Cortex of kidney (tissue), 1 donor: ENCODE measurements at places on chromosomes 4 and X.

DNA sequence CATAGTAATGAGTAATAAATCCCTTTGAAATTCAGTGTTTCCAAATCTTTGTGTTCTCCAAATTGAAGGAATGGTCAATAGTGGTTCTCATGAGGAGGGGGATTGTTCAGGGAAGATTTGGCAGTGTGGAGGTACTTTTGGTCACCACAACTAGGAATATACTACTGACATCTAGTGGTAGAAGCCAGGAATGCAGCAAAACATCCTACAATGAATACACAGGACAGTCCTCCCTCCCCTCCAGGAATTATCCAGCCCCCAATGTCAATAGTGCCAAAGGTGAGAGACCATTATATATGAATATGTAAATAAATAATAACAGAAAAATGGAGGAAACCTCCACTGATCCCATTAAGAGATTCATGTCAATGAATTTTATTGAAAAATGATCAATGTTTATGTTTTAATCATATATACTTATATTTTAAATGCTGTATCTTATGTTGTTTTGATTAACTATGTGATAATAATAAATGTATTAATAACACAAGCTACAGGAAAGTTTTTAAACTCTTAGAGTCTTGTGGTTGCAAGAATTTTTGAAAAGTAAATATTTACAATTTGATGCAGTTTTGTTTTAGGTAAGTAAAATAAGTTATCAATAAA is 14.4 kb upstream of the FAM9A start:
- no peak for DNase-seq

DNA sequence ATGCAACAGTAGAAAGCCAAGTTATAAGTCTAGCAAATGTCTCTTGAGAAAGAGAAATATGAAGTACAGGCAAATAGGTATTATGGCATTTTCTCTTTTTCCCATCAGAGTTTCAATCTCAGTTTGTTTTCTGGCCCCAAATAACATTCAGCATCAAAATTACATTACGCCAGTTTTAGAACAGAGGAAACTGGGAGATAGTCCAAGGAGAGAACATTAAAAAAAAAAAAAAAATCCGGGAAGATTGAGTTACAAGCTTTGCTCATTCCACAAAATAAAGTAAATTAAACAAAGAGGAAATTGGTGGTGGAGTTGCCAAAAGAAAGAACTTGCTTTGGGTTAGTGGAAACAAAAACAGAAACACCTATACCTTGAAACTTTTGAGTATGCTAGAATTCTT is 50.4 kb upstream of the IL13RA2 start:
- no peak for DNase-seq

GRCh38 chr4:73914071-73914470 is 44.9 kb downstream of the CXCL1 start:
- no peak for DNase-seq

DNA sequence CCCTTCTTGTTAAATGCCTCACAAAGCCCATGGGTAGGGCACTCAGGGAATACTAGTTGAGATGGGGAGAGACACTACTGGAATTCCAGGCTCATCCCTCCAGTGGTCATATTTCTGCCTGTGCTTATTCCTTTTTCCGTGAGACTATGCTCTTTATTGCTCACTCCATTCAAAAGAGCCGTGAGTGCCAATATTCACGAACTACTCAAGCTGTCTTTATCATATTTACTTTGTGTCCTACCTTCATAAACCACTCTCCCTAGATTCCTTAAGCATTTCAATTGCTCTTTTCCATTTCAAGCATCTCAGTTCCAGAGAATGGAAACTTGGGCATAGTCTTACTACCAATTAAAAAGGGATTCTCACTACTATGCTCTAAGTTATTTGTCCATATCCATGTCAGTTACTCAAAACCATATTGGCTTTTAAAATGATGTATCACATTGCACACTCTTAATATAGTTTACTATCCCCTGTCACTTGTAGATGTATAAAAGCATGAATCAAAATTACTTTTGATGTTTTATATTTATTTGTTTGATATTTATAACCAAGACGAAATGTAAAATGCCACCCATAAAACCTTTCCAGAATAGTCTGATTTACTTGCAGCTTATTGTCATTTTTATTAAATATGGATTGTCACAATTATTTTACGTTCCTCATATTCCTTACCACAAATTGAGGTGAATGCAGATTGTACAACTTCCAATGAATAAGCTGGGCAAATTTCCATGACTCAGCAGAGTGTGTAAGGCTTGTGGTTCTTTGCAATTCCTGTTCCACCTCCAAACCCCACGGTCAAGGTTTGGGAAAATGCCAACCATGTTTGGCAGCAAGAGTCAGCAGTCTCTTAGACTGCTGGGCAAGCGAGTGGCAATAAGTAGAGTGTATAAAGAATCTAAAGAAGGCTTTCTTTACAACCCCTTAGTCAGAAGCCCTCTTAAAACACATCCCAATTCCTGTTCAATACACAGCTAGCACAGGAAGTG is 24.4 kb downstream of the ENOX2 start:
- no peak for DNase-seq

- no peak for DNase-seq
Observed at GRCh38 chr4:151564321-151564720, 155.3 kb downstream of the FHIP1A start.

- DNase-seq, result no peak
Observed at GRCh38 chrX:68431836-68432235, 1.5 kb downstream of the OPHN1 start.

DNA sequence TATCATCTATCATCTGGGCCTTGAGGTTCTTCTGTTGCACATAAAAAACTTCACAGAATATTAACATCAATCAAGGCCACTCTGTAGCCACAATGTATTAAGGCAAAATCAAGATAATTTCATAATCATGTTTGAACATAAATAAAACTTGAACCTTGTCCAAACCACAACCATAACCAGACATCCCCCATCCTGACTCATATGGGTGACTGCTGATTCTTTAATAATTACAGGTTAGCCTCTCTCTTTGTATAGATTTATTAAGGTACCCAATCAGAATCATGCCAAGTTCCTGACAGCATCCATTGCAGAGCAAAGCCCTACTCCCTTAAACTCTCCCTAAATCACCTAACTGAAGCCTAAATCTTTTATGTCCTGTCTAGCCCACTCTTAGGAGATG is 16.7 kb upstream of the AREG start:
- no peak for DNase-seq

DNA sequence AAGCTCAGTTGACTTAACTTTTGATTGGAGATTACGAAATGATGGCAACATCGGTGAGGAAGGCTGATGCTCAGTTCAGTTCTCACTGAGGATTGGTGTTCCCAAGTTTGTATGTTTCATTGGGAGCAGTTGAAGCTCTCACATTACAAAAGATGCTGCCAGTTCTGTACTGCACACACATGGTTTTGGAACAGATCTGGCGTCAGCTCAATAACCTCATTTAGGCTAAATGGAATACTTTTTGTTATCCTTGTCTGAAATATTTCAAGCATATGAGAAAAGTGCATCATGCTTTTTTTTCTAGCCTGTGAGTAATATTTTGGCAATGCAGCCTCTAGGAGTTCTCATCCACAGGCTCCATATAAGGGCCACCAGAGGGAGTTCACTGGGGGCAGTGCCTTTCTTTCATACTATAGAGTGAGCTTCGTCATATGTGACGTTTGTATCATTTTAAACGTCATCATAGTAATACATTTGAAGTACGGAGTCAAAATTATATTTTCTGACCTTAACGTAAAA is 4.1 kb downstream of the ENPEP start:
- no peak for DNase-seq

DNA sequence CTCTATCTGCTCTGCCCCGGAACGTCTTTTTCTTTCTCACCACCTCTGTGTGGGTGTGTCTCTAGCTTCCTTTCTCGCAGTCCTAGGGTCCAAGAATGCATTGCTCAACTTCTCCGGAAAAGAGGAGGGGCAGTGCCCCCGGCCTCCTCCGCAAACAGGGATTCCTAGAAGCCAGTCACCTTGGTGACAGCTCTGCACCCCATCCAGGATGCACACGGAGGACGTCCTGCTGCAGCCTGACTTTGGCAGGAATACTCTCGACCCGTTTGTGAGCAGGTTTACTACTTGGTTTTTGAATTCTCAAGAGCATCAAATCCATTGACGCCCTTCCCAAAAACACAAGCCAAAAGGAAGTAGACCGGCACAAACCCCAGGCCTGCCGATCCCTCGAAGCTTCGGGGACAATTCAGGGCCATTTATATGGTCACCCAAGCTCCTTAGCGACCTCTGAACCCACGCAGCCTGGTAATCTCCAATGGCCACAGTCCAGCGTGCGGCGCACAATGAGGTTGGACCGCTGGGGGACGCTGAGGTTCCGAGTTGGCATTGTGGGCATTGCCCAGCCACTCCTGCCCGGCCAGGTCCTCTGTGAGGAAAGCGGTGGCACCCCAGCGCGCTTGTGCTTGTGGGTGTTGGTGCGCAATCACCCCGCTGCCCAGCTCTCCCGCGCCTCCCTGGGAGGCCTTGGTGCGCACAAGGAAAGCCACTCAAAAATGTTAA is 9.8 kb downstream of the NKX3-2 start:
- no peak for DNase-seq

DNA sequence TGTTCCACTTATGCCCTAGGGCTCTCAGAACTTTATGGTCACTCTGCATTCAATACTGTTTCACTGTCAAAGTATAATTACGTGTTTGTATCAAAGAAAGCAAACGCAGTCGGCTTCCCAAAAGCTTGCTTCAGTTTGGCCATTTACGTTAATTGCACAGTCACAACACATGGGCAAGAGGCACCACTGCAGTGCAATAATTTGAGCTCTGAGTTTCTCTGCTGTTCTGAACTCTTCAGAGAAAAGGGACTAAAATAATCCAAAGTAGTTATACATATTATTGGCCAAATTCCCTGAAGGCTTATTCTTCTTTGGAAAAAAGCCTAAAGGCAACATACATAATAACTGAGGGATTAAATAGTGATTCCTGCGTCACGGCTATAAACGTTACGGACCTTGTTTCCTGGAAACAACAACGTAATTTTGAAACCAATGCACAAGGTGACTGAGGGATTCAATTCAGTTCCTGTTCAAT is 51.3 kb downstream of the RNF150 start:
- DNase-seq, result no peak

DNA sequence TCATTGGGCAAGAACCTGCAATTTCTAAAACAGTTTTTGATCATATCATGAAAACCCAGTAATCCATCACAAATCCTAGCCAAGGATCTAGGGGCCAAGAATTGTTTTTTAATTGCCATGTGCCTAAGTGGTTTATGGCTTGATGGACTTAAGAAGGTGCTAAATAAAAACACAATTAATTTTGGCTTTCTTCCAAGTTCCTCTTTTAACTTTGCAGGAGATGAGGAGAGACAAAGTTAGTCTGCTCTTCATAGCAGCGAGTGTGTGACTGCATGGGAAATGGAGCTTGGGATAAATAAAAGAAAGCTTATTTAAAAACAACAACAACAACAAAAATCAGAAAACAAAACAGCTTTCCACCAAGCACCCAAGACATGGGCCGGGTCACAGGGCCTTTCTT is 41.4 kb downstream of the ARHGEF9 start:
- no peak for DNase-seq

DNA sequence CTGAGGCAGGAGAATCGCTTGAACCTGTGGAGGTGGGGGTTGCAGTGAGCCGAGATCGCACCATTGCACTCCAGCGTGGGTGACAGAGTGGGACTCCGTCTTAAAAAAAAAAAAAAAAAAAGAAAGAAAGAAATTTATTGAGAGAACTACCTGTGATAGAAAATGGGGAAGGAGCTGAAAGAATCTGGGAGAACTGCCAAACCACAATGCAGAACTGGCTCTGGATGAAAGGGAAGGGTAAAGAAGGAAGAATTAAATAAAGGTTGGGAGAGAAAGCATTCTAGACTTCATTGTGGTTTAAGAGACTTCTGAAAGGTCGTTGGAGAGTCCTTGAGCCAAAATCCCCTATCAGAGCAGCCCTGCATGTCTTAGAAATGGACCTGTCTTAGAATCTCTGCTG is 567.9 kb upstream of the HTR2C start:
- DNase-seq, result no peak

DNA sequence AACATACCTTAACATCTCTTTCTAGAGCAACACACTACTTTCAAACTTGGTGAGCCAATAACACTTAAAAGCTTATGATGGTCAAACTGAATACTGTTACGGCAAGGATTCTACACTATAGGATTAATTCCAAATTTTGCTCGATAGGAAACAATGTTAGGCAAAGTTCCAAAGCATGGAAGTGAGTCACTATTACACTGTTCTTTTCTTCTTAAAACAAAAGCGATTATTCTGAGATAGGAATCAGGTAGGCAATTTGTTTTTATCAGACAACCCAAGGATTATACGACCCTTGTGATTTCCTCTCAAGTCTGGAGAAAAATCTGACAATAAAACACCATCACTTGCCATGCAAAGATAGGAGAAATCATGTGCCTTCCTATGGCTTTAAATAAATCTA is 81.5 kb downstream of the HUWE1 start:
- no peak for DNase-seq

DNA sequence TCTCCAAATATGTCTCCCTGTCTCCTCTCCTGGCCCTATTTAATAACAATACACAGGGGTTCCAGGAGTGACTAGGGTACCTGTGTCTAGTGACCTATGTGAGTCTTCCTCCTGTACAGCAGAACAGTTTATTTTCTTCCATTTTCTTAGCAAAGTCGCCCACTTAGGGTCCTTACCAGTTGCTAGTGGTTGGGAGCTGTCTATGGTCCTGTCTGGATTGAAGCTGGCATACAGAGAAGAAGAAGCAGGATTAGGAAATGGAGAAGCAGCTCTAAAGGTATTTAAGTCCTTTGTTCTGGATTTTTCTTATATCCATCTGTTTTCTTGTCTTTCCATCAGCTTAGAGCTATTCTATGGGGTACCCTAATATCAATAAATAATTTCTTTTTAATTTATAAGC is 587.1 kb upstream of the CPEB2 start:
- no peak for DNase-seq
